ENCODE measurements at places on chromosomes 1 and 21.

DNA sequence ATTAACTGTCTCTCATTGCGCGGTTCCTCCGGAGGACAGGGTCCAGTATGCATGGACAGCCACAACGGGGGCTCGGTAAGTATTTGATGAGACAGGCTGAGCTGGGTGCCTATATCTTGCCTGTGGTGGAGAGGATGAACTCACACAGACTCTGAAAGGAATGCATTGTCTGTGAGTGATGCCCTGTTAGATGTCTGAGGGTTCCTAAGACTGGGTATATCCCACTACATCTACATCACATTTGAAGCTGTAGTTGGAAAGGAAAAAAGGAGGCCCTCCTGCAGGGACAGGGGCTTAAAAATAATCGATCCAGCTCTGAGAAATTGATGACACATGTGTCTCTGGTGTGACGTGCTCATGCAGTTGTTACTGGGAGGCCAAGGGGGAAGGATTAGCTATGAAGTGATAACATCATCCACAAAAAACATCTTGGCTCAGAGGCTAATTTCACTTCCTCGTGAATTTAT is 1.9 kb downstream of the ADARB1 start:
- DNase-seq: no peak

- peak; percentile 21 for DNase-seq
Observed at GRCh38 chr1:11893907-11894251, 32.3 kb downstream of the KIAA2013 start.

- no peak for DNase-seq
Observed at GRCh38 chr1:168881656-168882260, 152.8 kb upstream of the DPT start.

- DNase-seq: no peak
Observed at GRCh38 chr1:147611586-147611985, 58.7 kb downstream of the ACP6 start.

DNA sequence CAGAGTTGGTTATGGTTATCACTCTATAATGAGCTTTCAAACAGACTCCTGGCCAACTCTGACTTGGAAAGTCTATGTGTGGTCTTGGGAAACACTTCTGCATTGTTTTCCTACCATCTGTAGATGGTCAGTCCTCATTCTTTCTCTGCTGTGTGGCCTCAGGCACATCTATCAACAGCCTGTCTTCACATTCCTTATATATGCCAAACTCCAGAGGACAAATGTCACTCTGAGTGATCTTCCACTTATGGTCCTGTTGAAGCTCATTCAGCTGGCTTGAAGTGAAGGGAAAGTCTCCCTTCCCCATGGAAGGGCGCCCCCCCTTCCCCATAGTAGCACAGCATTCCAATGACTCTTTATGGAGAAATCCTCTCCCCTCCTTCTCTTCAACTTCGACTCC is 58.7 kb downstream of the VANGL2 start:
- no peak for DNase-seq

DNA sequence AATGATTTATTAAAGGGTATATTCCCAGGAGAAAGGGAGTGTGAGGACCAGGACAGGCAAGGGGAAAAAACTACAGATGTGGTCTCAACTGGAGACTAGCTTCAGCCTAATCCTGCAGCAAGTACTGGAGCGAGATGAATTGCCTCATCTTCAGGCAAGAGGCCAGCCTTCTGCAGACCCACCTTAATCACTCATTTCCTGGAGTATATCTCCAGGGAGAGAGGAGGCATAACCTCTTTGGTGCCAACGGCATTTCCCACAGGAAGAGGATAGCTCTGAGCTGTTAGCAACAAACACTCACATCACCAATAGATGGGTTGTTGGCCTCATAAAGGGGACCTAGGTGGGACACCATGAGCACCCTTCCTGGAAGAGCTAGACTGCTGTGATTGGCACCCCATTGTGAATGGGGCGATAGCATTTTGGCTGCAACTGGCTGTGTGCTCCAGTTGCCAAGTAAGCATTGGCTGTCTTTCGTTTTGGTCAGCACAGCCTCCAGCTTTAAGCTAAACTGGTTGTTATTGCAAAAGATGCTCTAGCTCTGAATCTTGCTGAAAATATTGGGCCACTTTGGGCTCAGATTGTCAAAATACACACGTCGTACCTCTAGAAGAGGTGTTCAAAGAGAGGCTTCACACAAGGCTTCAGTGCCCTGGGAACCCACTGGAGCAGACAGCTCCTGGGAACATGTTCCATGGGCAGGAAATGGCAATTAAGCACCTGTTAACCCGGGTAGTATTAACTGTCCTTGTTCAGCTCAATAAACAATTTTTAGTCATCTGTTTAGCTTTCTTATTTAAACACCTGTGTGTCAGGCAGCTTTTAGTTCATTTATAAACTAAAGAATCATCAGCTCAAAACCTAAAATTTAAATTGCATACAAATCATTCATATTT is 314.8 kb upstream of the C1orf87 start:
- no peak for DNase-seq

Measured in stimulated activated CD8-positive, alpha-beta memory T cell treated with anti-CD3 and anti-CD28 coated beads, Interleukin-15, amount 100 ng/mL, for 4 hours (primary cell).